HepG2 (cell line): ENCODE measurements at places on chromosomes 1 and 21. TPM values are rescaled to one million over a fixed set of nuclear protein-coding genes. Genes with fewer than 3 reads are reported as not detected.

LIX1L gene
- 8.1 and 10.9 TPM in 2 replicates for total RNA-seq

DIRAS3 gene
- total RNA-seq = not detected in 2 replicates

- H3K4me3 ChIP-seq = no peak overlapping the region
- H3K27me3 ChIP-seq = no peaks in the 10 kb centered on the region
- no peak overlapping the region for H3K27ac ChIP-seq
- no peaks in the 10 kb centered on the region for H3K36me3 ChIP-seq
- H3K4me1 ChIP-seq = no peaks in the 10 kb centered on the region
- DNase-seq = peak; percentile 57
These were observed 216.0 kb downstream of the DYRK1A start for GRCh38 chr21:37582590-37582989.

WASF2 gene
- 10.4 and 16.9 TPM in 2 replicates for total RNA-seq

- H3K4me1 ChIP-seq = peaks cover 39% of the 10 kb centered on the region
- peak overlapping the region; percentile 75; the same call in 1 of the 2 replicates for H3K4me3 ChIP-seq
- no peaks in the 10 kb centered on the region for H3K36me3 ChIP-seq
- H3K27me3 ChIP-seq = no peaks in the 10 kb centered on the region
- peak; percentile 41 for DNase-seq
These were observed 428 bp downstream of the POGZ start for GRCh38 chr1:151458802-151459330.

DNA sequence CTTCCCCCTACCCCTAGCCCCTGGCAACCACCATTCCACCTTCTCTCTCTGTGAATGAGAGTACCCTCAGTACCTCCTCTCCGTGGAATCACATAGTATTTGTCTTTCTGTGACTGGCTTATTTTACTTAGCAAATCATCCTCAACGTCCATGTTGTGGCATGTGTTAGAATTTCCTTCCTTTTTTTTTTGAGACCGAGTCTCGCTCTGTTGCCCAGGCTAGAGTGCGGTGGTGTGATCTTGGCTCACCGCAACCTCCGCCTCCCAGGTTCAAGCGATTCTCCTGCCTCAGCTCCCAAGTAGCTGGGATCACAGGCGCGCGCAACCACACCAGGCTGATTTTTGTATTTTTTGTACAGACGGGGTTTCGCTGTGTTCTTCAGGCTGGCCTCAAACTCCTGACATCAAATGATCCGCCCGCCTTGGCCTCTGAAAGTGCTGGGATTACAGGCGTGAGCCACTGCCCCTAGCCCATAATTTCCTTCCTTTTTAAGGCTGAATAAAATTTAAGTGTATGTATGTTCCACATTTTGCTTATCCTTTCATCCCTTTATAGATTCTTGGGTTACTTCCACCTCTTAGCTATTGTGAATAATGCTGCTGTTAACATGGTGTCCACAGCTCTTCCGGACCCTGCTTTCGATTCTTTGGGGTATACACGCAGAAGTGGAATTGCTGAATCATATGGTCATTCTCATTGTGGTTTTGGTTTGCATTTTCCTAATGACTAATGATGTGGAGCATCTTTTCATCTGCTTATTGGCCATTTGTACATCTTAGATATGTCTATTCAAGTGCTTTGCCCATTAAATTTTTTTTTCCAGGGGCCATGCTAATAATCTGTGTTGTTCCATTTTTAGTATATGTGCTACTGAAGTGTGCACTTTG, 32.3 kb downstream of the ERRFI1 start:
- H3K4me3 ChIP-seq = no peak overlapping the region
- DNase-seq = no peak
- no peaks in the 10 kb centered on the region for H3K4me1 ChIP-seq
- H3K36me3 ChIP-seq = no peaks in the 10 kb centered on the region
- H3K27ac ChIP-seq = no peak overlapping the region

CACHD1 gene
- total RNA-seq = 0.11 TPM in 1 of 2 replicates, not detected in the other

GRCh38 chr1:36638268-36638667, 155.6 kb upstream of the CSF3R start:
- H3K27me3 ChIP-seq = 0 out of 3 replicates have a peak, but pooled peaks cover 3% of the 10 kb centered on the region
- H3K4me1 ChIP-seq = no peaks in the 10 kb centered on the region
- no peak for DNase-seq
- H3K36me3 ChIP-seq = no peaks in the 10 kb centered on the region

- peaks cover 28% of the 10 kb centered on the region for H3K36me3 ChIP-seq
- peaks cover 25% of the 10 kb centered on the region for H3K4me1 ChIP-seq
- no peak overlapping the region for H3K27ac ChIP-seq
- H3K4me3 ChIP-seq = no peak overlapping the region
- no peak for DNase-seq
These were observed 22.1 kb upstream of the SDC3 start for GRCh38 chr1:30930631-30931173.

TEDDM1 gene
- total RNA-seq = not detected in 2 replicates

- H3K27ac ChIP-seq = no peak overlapping the region
- peaks cover 21% of the 10 kb centered on the region for H3K4me1 ChIP-seq
- H3K36me3 ChIP-seq = no peaks in the 10 kb centered on the region
- H3K27me3 ChIP-seq = no peaks in the 10 kb centered on the region; the same call in 1 of the 2 replicates
These were observed 8.8 kb downstream of the ADCY10 start for GRCh38 chr1:167905182-167905581.

GRCh38 chr1:66253330-66253921, 280.5 kb upstream of the SGIP1 start:
- no peaks in the 10 kb centered on the region for H3K36me3 ChIP-seq
- H3K27ac ChIP-seq = no peak overlapping the region
- peak; percentile 26 for DNase-seq

GRCh38 chr1:15850471-15851001, 3.0 kb downstream of the SPEN start:
- H3K4me1 ChIP-seq = peaks cover 37% of the 10 kb centered on the region
- peak; percentile 44 for DNase-seq
- H3K4me3 ChIP-seq = peak overlapping the region; percentile 98
- peak overlapping the region; percentile 99 for H3K27ac ChIP-seq
- no peaks in the 10 kb centered on the region; the same call in 2 of the 3 replicates for H3K27me3 ChIP-seq

IPO9 gene
- total RNA-seq = 34.8 and 54.2 TPM in 2 replicates

GRCh38 chr1:109475261-109475660, 8.4 kb upstream of the ATXN7L2 start:
- no peaks in the 10 kb centered on the region for H3K36me3 ChIP-seq
- peaks cover 1% of the 10 kb centered on the region; the same call in 1 of the 2 replicates for H3K27me3 ChIP-seq
- no peak for DNase-seq
- no peak overlapping the region for H3K4me3 ChIP-seq
- H3K4me1 ChIP-seq = no peaks in the 10 kb centered on the region

ANP32E gene
- total RNA-seq = 53.0 and 88.5 TPM in 2 replicates

DNA sequence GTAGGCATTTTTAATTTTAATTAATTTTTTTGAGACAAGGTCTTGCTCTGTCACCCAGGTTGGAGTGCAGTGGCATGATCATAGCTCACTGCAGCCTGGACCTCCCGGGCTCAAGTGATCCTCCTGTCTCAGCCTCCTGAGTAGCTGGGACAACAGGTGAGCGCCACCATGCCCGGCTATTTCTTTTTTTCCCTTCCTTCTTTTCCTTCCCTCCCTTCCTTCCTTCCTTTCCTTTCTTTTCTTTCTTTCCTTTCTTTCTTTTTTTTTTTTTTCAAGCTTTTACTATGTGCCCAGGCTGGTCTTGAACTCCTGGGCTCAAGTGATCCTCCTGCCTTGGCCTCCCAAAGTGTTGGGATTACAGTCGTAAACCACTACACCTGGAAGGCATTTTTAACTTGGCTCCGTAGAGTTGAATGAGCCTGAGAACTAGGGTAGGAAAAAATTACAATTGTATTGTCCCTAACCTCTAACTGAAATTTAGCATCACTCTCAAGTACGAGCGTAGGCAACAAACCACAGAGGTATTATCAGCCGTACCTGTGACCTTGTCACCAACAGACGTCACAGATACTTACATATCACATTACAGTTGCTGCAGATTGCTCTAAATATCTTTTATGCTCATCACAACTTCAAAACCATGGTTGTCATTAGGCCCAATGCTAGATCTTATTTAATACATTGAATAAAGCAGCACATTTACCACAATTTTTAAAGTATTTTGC, 8.0 kb downstream of the RUNX3 start:
- H3K4me3 ChIP-seq = no peak overlapping the region
- peaks cover 16% of the 10 kb centered on the region for H3K27me3 ChIP-seq
- peaks cover 5% of the 10 kb centered on the region for H3K4me1 ChIP-seq
- DNase-seq = no peak
- no peaks in the 10 kb centered on the region for H3K36me3 ChIP-seq

DNA sequence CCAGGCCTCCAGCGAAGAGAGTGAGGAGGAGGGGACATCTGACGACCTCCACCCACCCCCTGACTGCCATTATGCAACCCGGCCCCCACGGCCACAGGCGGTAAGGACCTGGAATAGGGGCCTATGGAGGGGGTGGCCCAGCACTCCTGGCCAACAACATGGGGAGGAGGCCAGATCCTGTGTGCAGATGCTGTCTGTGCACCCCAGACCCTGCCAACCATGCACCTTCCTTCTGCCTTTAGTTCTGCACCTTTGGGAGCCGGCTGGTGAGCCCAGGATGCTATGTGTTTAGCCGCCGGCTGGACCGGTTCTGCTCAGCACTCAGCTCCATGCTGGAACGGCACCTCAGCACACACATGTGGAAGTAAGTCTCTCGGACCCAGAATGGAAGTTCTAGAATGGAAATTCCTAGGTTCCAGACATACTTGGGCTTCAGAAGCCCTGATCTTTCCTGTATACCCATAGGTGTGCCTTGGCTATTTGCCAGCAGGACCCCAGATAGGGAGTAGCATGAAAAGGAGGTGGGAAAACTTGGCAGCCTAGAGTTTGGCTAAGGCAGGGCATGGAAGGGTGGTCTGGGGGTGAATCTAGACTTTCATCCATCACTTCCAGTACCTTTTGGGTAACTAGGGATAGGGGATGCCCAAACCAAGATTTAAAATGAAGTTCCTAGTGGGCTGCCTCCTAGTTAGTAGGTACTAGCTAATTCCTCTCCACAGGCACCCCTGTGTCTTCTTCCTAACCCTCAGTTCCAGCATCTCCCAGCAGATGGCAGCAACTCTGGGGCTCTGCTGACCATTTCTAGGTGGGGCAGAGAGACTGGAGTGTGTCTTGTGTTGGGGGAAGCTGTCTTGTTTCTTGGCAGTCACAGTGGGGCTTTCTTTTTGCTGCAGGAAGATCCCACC, 3.6 kb upstream of the CYB561D1 start:
- H3K27me3 ChIP-seq = no peaks in the 10 kb centered on the region
- H3K4me1 ChIP-seq = peaks cover 19% of the 10 kb centered on the region
- peak; percentile 45 for DNase-seq
- H3K4me3 ChIP-seq = no peak overlapping the region
- no peak overlapping the region for H3K27ac ChIP-seq

CFHR2 gene
- total RNA-seq = not detected in 2 replicates

RIMS3 gene
- total RNA-seq = 5.4 TPM in 2 replicates

RBP7 gene
- 2.0 and 2.3 TPM in 2 replicates for total RNA-seq

- H3K27me3 ChIP-seq = peaks cover under 1% of the 10 kb centered on the region; the same call in 1 of the 2 replicates
- no peaks in the 10 kb centered on the region for H3K4me1 ChIP-seq
- no peaks in the 10 kb centered on the region for H3K36me3 ChIP-seq
- no peak overlapping the region for H3K27ac ChIP-seq
- no peak for DNase-seq
These were observed 14.0 kb downstream of the GPA33 start for GRCh38 chr1:167076136-167076710.

GRCh38 chr1:36300526-36300925, 5.6 kb upstream of the SH3D21 start:
- peaks cover 71% of the 10 kb centered on the region for H3K36me3 ChIP-seq
- DNase-seq = no peak

FAM72D gene
- 3.7 and 5.2 TPM in 2 replicates for total RNA-seq

DNA sequence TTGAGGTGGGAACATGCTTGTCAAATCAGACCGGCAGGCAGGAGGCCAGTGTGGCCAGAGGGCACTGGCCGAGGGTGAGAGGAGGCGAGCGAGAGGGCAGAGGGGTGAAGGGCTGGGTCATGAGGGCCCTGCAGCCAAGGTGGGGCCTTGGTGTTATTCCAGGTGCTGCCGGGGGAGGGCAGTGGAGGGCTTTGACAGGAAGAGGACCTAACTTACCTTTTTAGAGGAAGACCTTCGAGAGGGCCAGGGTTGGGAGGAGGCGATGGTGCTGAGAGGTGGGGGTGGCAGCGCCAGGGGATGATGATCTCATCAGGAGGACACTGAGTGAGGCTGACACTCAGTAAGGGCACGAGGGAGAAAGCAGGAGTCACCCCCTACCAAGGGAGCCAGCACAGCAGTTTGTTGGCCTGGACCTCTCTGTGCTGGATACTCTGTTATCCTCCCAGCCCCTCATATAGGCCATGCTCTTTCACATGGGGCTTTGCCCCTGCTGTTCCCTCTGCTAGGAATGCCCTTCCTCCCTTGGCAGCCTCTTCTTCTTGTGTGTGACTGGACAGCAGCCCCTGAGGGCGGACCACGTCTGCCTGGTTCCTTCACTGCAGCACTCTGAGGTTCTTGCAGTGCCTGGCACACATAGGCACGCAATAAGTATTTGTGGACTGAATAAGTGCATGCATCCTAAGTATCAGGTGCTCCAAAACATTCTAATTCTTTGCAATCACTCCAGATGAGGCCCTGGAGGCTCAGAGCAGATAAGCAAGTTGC, 7.5 kb upstream of the TTC22 start:
- no peak for DNase-seq
- H3K27ac ChIP-seq = no peak overlapping the region
- H3K36me3 ChIP-seq = no peaks in the 10 kb centered on the region
- H3K4me1 ChIP-seq = peaks cover 46% of the 10 kb centered on the region
- H3K4me3 ChIP-seq = no peak overlapping the region

- no peak for DNase-seq
- H3K27ac ChIP-seq = peak overlapping the region; percentile 51
- peak overlapping the region; percentile 61; the same call in 1 of the 2 replicates for H3K4me3 ChIP-seq
- H3K36me3 ChIP-seq = peaks cover 11% of the 10 kb centered on the region
- peaks cover 39% of the 10 kb centered on the region for H3K4me1 ChIP-seq
These were observed 602 bp downstream of the SH3BGRL3 start for GRCh38 chr1:26280333-26281042.

DNA sequence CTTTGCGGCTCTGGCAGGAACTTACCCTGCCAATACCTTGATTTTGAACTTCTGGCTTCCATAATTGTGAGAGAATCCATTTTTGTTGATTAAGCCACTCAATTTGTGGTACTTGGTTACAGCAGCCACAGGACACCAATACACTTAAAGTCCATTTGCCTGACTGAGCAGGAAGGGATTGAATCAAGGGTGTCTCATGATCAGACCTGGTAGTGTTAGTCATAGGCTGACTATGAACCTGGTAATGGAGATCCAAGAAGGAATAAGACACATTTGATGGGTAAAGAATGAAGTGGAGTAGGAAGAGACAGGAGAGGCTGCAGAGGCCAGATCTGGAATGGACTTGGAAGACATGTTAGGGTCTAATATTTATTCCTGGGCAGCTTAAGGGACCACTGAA, 31.2 kb upstream of the MAP1LC3C start:
- H3K27ac ChIP-seq = no peak overlapping the region
- H3K4me1 ChIP-seq = no peaks in the 10 kb centered on the region
- no peak for DNase-seq
- peaks cover 7% of the 10 kb centered on the region; the same call in 2 of the 3 replicates for H3K27me3 ChIP-seq
